ENCODE measurements at places on chromosomes 6 and 20.

- no peak for DNase-seq
Observed at GRCh38 chr6:161922631-161923119, 648.8 kb upstream of the AGPAT4 start.

DNA sequence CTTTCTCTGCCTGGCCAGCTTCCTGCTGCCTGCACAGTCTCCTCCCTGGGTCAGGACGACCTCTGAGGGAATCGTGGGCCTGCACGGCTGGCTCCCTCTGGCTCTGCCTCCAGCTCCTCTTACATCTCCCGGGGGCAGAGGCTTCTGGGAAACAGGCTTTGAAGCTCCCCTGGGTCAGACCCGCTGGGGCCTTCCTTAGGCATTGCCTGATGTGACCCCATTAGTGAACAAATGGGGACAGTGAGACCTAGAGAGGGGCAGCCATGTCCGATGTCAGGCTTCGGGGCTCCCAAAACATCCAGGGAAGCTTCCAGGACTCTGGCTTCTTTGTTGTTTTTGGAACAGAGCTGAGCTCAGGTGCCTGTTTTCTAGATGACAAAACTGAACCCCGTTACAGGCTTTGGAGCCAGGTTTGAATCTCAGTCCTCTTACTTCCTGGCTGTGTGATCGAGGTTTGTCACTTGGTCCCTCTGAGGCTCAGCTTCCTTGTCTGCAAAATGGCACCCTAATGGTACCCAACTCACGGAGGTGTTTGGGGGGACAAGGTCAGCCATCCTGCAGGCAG is 94.3 kb downstream of the CEBPB start:
- DNase-seq = no peak

DNA sequence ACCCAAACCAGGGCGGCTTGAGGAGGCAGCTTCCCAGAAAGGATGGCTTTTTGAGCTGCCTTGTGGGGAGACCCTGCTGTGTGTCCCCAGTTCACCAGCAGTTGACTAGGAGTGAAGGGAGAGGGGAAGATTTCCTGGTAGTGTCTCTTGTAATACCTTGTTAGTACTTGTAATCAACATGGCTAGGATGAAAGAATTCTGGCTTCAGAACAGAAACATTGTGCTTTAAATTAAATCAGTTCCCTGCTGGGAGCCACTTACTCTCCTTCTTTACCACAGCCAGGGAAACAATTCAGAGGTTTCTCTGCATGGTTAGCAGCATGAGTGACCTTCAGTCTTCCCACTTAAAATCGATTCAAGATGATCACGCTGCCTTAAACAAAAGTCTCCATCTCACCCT is 525.4 kb upstream of the ID4 start:
- DNase-seq = no peak

DNA sequence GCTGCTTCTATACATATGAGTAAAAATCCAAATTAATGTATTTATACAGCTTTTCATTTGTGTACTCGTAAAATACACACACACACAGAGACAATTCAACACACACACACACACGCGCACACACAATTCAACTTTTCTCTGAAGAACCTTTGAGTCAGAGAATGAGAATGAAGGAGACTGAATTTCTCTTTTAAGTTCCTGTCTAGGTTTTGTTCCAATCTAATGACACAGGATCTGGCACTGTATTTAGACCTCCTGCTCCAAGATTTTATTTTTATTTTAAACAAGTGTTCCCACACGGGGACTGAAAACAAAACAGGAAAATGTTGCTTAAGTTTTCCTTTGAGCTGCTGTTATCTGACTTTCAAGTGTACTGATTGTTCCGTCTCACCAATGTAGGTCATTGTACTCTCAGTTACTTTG is 250.8 kb downstream of the LAMA2 start:
- no peak for DNase-seq

- no peak for DNase-seq
Observed at GRCh38 chr6:90720404-90720803, 133.5 kb upstream of the MAP3K7 start.

GRCh38 chr6:36510365-36510764 is 36.9 kb downstream of the STK38 start:
- no peak for DNase-seq

DNA sequence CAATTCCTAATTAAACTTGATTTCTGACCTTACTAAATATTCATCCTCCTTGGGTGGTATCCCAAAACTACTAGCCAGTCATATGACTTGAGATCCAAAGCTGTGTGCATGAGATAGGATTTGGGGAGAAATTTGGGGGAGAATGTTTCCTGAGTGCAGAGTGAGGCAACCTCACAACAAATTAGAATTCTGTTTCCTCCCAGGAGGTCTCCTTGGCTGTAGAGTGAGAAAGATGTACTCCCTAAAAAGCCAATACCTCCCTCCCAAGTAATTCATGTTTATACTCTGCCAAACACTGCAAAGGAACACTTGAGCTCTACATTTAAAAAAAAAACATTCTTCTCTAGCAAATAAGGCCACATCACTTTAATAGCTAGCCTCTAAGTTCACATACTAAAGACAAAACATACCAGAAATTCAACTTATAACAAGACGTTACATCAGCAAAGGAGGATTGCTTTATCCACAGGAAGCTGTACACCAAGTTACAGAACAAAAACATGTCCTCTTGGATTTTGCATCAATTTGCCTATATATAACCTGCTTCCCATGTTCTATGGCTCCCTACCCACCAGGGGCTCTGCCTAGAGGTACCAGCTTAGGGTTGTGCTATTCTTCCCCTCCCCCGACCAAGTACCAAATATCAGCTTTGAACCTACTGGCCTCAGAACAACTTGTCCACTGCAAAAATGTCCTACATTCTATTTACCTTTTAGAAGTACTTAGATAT is 15.4 kb upstream of the TMEM30A start:
- no peak for DNase-seq

DNA sequence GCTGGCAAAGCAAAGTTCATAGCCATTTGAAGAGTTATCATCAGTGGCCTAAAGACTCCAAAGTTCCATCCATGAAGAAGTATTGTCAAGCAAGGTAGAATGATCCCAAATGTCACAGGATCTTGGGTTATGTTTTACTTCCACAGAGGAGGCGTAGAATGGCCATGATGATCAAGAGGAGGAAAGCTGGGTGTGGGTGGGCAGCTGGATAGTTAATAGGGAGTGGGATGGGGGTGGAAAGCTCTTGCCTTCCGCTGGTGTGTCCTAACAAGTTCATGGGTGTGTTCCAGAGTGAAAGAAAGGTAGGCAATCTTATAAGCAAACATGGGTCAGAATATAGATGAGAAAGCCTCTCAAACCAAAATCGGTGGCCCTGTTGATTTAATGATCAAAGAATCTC is 38.4 kb downstream of the PIGU start:
- no peak for DNase-seq

GRCh38 chr6:162715601-162716000 is 12.0 kb downstream of the PRKN start:
- no peak for DNase-seq

- DNase-seq = no peak
Observed at GRCh38 chr6:170378502-170378901, 71.9 kb downstream of the FAM120B start.

DNA sequence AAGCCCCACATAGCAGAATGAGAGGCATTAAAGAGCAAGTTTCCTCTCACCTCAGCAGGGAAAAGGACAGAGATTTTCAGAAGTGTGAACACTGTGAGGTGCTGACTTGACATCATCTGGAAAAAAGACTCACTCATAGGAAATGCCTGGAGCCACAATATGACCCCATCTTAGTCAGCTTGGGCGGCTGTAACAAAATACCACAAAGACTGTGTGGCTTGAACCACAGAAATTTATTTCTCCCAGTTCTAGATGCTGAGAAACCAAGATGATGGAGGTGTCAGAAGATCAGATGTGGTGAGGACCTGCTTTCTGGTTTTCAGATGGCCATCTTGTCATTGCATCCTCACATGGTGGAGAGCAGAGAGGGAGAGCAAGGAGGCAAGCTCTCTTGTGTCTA is 253.1 kb downstream of the ADGB start:
- no peak for DNase-seq

DNA sequence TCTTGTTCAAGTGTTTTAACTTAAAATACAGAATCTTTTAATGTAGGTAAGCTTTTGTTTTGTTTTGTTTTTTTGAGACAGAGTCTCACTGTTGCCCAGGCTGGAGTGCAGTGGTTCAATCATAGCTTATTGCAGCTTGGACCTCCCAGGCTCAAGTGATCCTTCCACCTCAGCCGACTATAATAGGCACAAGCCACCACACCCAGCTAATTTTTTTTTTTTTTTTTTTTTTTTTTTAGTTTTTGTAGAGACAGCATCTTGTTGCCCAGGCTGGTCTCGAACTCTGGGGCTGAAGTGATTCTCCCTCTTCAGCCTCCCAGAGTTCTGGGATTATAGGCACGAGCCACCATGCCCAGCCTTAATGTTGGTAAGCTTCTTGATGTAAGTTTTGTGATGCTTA is 3.3 kb downstream of the EFHC1 start:
- DNase-seq = no peak

DNA sequence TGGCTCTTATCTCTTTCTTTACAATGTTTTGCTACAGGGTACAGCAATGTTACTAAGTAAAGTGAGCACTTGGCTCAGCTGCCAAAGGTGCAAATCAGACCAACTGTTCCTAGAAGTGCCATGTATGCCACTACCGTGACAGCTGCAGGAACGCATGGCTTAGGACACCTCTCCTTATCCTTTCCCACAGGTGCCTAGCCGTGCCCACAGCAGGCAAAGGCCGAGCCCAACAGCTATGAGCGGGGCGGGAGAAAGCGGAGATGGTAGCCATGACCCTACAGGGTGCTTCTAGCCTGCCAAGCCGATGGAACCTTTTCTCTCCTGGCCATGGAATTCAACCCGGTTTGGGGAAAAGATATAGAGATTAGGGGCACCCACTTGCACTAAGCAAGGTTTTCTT is 97.1 kb downstream of the FAXC start:
- DNase-seq = no peak

DNA sequence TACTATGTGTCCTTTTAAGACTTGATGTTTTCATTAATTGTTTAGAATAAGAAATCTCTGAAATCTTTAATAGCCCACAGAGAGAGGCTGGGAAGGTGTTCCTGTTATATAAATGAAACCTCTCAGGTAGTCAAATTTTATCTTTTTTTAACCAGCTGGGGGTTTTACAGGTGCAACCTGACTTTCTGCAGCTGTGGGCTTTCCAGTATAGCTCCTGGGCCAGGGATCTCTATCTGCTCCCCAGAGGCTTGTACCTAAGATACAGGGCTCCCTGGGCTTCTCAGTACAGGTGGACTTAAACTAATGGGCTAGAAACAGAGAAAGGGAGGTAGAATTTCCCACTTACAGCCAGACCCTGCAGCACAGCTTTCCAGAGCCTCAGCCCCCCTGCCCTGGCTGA is 49.4 kb downstream of the HLA-C start:
- no peak for DNase-seq

DNA sequence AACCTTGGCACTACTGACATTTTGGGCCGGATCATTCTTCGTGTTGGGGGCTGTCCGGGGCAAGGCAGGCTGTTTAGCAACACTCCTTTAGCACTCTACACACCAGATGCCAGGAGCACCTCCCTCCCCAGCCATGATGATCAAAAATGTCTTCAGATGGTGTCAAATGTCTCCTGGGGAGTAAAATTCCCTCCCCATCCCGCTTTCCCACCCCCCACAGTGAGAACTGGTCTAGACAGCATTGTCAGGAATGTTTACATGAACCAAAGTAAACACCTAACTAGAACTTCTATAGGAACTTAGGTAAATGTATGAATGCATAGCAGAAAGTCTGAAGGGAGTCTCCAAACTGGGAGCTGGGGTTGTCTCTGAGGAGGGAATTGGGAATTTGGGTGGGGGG is 70.0 kb upstream of the TOP1 start:
- DNase-seq = no peak

- no peak for DNase-seq
Observed at GRCh38 chr6:135195041-135195440, 13.9 kb downstream of the MYB start.

- DNase-seq = peak; percentile 17
Observed at GRCh38 chr6:32627831-32628230, 9.4 kb upstream of the HLA-DQA1 start.

- DNase-seq = no peak
Observed at GRCh38 chr20:13336308-13337089, 115.4 kb downstream of the ISM1 start.

- DNase-seq = no peak
Observed at GRCh38 chr6:14838133-14838583, 407.7 kb upstream of the JARID2 start.

GRCh38 chr20:50799890-50800550 is 5.2 kb downstream of the BCAS4 start:
- DNase-seq = no peak

All from T-helper 17 cell (primary cell).